ENCODE measurements at places on chromosomes 2 and 18. TPM values are rescaled to one million over a fixed set of nuclear protein-coding genes. Genes with fewer than 3 reads are reported as not detected.

DNA sequence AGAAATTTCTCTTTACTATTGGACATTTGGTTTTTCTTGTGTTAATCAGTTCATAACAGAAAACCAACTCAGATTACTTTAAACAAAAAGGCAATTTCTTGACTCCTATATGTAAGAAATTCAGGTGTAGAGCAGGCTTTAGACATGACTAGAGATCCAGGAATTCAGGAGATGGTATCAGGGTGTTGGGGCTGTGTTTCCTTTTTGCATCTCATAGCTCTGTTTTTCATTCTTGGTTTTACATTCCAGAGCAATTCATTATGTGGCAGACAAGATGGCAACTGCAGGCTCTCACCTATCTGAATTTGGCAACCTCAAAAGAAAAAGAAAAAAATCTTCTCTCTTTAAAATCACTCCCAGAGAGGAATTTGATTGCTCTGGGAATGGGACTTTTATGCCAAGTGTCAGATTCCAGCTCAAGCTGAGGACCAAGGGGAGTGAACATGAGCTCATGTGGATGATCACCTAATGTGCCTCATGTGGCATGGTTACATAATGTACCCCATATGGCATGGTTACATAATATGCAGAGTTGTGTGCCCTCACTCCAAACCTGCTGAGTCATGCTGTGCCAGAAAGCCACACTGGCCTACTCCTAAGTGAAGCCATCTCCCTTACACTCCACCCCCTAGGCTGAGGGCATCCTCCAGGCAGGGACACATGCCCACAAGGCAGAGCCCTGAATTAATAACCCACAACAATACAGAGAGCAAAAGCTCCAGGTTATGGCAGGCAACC lies 282.7 kb downstream of the MBD2 start:
- no peak for DNase-seq

DNA sequence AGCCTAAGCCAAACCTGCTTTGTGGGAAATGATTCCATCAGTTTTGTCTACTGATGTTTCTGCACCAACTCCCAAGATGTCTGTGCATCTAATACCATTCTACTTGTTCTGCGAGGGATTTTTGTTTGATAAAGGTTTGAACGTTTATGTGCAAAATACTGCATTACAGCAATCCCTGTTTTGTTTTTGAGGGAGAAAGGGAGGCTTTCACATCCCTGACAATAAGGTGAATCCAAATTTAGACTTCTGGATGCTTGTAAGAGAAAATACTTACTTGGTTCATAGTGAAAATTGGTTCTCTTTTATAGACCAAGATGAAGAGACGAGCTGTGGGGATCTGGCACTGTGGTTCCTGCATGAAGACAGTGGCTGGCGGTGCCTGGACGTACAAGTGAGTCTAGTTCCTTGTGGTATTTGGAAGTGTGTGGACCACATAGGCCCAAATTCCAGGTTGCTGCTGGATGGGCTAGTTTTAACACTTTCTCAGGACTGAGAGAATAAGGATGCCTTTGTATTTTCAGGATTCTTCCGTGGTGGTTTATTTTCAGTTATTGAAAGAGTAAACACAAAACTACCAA lies 1.1 kb downstream of the RPL37A start:
- no peak for DNase-seq

DNA sequence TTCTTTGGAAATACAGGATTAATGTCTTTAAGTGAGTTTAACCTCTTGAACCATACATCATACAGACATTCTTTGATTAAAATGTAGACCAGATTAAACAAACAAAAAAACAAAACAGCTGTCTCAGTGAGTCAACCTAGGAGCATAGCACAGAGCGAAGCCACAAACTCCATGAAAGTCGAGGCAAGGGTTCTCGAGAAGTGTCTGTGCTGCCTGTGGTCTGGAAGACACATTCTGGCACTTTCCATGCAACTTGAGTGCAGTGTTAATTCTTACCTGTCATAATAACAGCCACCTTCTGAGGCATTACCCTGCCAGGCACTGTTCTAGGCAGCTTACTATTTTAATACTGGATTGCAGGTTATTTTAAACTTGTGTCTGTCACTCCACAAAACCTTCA lies 435.5 kb upstream of the MMADHC start:
- no peak for DNase-seq

- no peak for DNase-seq
Measured at GRCh38 chr2:128602038-128602698, 283.5 kb upstream of the HS6ST1 start.

- no peak for DNase-seq
Measured at GRCh38 chr18:6537475-6537874, 122.8 kb upstream of the L3MBTL4 start.

Gene KLHL14
- total RNA-seq = not detected

Gene PRKD3
- total RNA-seq = 47.9 TPM
